Globus pallidus (tissue), 1 donor: ENCODE measurements at places on chromosomes 11 and 22.

- no peak for DNase-seq
These were observed 5.0 kb downstream of the UQCR10 start for GRCh38 chr22:29772170-29772641.

GRCh38 chr11:63845303-63845702 is 6.4 kb downstream of the MARK2 start:
- DNase-seq: no peak

- DNase-seq: no peak
These were observed 134.7 kb downstream of the ME3 start for GRCh38 chr11:86537541-86538222.

DNA sequence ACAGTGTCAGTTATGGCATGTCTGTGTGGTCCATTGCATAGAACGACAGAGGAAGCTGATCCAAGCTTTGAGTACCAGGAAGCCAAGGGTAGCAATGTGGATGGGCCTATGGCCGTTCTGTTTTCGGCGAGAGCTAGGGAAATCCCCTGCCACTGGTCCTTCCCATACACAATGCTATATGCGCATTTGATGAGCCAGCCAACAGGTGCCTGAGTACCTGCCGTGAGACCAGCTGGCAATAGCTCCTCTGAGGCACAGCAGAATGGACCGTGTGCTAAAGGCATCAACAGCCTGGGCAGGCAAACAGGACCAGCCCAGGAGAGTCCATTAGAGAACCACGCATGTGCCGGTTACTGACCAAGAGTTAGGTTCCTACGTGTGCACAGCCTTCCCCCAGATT is 753.0 kb downstream of the NTM start:
- DNase-seq: no peak

GRCh38 chr11:69830086-69830485 is 10.9 kb upstream of the FGF3 start:
- DNase-seq: no peak

DNA sequence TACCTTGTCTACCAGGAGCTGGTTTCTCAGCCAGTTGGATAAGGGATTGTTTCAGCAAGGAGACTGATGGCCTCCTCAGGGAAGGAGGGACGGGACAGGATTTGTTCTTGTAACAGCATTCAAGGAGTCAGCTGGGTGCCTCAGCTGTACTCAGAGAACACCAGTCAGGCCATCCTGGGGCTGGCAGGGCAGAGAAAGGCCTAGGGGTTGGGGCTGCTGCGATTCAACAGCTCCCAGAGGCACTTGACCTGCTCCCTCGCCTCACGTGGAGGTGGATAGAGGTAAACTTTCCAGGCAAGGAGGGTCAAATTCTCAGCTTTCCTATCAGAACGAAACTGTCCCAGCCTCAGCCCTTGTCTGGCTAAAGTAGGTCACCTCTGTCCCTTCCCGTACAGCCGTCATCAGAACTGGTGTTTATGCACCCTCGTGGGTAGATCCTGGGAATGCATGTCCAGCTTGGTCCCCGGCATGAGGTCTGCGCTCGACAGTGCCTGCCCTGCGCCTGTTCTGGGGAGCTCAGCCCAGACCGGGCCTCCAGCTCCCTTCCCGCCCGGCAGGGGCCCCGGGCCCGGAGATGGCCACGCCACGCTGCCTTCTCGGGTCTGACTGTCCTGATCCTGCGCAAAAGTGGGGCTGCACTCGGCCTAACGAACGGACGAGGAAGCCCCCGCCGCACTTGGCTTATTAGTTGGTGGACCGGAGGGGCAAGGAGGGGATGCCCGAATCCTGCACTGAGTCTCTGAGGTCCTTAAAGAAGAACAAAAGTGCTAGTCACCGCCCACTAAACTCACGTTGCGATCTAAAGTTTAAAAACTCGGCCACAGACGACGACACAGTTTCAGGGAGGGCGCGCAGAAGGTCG is 762 bp upstream of the CCDC134 start:
- peak; percentile 45 for DNase-seq

DNA sequence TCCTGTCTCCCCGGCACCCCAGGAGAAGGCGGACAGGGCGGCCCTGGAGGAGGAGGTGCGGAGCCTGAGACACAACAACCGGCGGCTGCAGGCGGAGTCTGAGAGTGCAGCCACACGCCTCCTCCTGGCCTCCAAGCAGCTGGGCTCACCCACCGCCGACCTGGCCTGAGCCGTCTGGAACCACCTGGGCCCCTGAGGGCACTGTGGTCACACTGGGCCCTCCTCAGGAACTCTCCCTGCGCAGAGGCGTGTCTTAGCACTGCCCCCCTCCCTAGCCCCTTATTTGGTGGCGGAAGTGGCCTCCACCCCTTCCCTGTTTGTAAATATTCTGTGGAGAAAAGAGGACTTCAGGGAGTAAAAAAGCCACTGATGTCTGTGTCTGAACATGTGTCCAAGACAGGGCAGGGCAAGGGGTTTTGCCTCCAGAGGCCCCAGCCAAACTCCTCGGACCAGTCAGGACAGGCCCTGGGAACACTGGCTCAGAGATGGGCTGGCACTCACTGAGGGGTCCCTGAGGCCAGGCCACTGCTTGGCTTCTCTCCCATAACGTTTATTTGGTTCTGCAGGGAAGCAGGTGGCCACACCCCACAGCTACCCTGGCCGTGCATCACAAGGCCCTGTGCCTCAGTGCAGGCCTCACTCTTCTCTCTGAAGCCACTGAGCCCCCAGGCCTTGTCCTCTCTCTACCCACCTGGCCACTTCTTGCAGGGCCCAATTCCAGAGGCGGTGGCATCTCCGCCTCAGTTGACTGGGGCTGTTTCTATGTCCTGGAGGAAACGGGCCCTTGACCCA is 12.0 kb downstream of the RELA start:
- no peak for DNase-seq

GRCh38 chr11:75384438-75385080 is 14.8 kb upstream of the RPS3 start:
- peak; percentile 79 for DNase-seq

GRCh38 chr11:115993590-115993989 is 489.4 kb upstream of the CADM1 start:
- no peak for DNase-seq

GRCh38 chr22:39151329-39151975 is 1.0 kb downstream of the CBX7 start:
- no peak for DNase-seq

DNA sequence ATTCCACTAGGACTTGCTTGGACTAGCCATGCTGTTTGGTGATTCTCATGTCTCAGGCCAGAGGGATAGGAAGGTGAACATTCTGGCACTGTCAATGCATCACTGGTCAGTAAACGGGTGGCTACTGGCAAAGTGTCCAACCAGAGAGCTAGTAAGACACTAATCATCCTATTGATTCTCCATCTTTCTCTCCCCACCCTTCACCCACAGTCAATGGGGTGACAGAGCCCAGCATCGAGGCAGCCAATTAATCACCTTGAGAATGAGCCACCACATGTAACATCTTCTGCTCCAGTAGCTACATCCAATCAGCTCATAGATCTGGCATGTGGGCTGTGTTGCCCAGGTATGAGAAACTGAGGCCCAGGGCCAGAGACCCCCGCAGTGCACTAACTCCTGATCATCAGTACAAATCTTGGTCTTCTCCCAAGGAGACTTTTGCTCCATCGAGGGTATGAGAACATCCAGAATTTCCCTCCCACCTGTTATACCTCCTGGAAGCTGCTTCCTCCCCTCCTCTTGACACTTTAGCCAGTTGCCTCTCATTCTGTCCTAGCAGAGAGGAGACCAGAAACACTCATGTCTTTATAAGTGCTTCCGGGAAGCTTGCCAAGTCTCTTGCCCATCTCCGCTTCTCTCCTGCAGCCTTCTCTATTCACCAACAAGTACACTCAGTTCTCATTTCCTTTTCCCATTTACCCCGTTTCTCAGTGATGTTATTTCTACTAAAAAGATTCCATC is 17.0 kb downstream of the HTR3A start:
- DNase-seq: peak; percentile 13

DNA sequence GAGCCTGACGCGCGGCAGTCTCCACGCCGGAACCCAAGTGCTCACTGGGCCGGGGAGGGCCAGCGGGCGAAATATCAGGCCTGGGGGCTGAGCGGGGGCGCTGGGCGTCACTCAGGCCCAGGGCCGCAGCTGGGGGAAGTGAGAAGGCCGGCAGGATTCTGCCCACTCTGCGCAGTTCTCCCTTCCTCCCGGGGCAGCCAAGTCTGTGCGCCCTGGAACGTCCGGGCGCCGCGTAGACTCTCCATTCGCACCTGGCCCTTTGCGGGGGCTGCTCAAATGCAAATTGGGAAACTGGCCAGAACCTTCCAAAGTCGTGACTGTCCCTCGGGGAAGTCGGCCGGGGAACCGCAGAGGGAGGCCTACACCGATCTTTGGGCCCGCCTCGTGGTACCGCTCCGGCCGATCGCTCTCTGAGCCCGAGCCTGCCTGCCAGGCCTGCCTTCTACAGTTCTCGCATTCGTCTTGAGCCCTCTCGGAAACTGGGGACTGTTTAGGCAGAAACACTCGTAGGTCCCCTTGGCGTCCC is 2.2 kb upstream of the SLC6A5 start:
- no peak for DNase-seq

GRCh38 chr11:68506908-68507307 is 46.4 kb downstream of the PPP6R3 start:
- DNase-seq: no peak

GRCh38 chr11:92595052-92595451 is 370.4 kb downstream of the FAT3 start:
- no peak for DNase-seq

DNA sequence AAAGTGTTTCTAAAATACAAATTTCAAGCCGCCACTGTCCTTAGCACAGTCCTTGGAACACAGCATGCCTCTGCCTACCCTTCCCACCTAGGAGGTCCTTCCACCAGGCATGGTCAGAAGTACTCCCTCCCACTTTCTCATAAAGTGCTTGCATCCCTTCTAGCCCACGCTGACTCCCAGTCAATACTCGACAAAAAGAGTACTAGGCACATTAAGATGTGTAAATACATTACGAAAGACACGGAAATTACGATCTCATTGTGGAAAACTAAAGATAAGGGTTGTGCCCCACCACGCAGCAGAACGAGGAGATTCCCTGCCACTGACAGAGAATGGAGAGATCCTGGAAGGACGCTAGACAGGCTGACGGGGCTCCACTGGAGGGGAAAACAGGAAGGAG is 13.5 kb downstream of the CHKA start:
- no peak for DNase-seq

DNA sequence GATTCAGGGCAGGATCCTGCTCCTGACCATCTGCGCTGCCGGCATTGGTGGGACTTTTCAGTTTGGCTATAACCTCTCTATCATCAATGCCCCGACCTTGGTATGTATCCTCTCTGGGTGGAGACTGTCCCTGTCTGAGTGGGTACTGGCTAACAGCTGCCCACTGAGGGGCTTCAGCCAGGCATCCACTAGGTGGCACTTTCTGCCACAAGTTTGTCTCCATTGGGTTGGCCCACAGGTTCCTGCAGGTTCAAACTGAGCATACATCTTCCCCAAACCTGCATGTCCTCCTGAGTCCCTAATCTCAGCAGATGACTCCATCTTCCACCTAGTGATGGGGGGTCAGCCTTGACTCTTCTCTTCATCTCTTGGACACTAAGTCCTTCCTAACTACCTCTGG is 4.4 kb downstream of the SLC2A11 start:
- DNase-seq: no peak

DNA sequence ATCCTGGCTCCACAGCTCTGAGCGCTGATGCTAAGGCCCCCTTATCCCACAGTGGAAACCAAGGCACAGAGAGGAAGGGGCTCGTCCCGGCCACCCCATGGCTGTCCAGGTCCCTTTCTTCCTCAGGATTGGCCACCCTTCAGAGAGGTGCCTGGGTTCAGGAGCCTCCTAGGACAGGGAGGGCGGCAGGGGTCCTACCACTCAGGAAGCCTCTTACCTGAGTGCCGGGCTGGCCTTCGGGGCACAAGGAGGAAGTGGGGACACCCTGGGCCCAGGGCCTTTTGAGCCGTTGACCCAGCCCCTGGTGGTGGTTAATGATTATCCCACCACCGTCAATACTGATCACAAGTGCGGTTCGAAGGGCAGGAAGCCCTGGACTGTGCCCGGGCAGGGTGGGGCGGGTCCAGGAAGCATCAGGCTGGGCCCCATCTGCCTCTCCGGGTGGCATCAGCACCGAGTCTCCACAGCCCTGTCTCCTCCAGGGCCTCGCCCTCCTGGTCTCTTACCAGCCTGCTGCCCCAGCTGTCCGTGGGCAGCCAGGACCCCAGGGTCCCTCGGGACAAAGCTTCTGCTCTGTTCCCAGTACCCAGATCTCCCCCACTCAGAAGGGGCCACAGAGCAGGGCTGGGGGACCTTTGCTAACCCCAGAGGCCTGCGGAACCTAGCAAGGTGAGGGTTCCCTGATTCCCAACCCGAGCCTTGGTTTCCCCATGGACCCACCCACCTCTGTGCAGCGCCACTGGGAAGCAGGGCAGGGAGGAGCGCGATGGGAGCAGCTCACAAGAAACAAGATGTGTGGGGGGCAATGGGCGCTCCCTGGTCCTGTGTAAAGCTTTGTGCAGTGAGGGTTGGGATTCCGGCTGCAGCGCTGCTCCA is 15.0 kb upstream of the EHD1 start:
- DNase-seq: no peak

- peak; percentile 63 for DNase-seq
These were observed 6.8 kb upstream of the FAM111A start for GRCh38 chr11:59135648-59136461.

GRCh38 chr11:31218847-31219246 is 150.7 kb downstream of the DCDC1 start:
- DNase-seq: no peak

GRCh38 chr22:36497910-36498665 is 8.8 kb downstream of the FOXRED2 start:
- DNase-seq: no peak

DNA sequence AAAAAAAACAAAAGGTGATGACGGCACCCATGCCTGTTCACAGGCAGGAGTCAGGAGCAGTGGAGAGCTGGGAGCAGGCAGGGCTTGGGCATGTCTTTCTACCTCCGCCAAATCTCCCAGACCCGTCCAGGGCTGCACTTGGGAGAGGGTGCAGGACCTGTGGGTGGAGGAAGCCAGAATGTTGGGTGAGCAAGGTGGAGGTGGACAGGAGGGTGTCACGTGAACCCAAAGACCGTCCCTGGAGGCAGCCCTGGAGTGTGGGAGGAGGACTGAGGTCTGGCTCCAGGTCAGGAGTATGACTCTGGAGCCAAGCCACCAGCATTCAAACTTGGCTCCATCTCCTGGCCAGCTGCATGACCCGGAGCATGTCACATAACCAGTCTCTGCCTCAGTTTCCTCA is 26.6 kb upstream of the RELT start:
- DNase-seq: no peak

- DNase-seq: no peak
These were observed 18.9 kb upstream of the UVRAG start for GRCh38 chr11:75796091-75796435.

- DNase-seq: no peak
These were observed 42.2 kb upstream of the DNAJB7 start for GRCh38 chr22:40904101-40904500.

- no peak for DNase-seq
These were observed 31.0 kb downstream of the SIK2 start for GRCh38 chr11:111633248-111633647.
